Activated T-cell treated with anti-CD3 and anti-CD28 coated beads, Interleukin-2, amount 50 U/mL, for 48 hours (primary cell): ENCODE measurements at places on chromosomes 2 and 18.

DNA sequence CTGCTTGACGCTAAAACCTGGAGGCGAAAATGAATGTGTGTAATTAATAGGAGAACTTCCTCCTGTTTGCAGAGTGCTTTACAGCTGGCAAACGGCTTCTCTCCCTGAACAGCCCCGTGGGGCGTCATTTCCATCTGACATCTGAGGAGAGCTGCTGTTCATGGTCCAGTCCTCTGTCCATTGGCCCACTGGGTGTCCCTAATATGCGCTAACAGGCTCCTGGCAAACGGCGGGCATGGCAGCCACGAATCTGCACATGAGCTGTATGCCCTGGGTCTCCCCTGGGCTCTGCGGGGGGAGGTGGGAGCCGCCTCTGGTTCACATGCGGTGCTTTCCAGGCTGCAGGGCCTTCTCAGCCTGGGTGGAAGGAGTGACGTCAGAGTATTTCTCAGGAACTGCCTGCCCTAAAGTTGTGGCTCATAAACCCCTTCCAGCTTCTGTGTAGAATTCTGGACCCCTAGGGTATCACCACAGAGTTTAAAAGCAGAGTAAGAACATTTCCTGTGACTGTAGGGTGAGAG is 73.2 kb downstream of the LRRFIP1 start:
- peak; percentile 87 for DNase-seq

- no peak for DNase-seq
Measured at GRCh38 chr18:9578306-9578705, 36.1 kb downstream of the PPP4R1 start.

- DNase-seq = no peak
Measured at GRCh38 chr2:241726459-241726858, 8.0 kb upstream of the D2HGDH start.

GRCh38 chr2:240873805-240874714 is 5.4 kb downstream of the AGXT start:
- DNase-seq = no peak

DNA sequence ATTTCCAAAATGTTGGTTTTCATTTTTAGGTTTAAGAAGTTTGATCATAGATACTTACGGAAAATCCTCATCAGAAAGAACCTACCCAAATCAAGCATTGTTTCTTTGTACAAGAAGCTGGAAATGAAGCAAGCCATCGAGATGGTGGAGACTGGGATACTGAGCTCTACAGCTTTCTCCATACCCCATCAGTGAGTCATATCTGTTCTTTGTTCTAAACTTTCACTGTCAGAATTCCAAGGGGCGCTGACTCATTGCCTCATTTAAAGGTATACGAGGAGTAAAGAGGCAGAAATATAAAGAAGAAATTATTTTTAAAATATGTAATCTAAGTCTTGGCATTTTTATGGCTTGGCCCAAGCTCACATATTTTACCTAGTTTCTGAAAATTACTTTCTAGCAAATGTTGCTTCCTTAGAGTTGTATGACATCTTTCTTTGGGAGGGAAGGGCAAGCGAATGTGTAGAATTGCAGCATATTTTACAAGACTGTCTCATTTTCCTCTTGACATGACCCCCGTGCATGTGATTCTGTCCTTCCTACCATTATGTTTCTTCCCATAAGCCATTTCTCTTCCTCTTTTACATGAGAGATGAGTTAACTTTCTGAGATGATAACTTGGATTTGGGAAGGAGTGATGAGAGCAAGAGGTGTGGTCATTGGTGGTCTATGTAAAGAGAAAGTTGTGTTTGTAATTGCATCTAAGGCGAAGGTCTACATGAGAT is 41.2 kb downstream of the SLC9A4 start:
- DNase-seq = no peak

GRCh38 chr2:109375131-109375561 is 238.6 kb downstream of the SEPTIN10 start:
- DNase-seq = peak; percentile 9

DNA sequence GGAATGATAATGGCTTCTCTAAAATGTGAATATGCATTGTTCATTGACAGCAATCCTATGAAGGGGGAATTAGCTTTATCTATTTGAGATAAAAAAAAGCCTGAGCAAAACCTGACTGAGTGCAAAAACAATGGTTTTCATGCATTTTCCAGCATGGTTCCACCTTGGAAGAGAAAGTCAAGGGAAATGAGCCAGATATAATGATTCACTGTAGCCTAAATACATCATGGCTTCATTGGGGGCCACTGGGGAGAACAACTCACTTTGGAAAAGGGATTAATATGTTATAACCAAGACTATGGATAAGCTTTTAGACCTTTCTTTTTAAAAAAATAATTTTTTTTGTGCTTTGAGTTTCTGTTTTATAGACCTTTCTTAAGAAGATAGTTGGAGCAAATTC is 679.7 kb downstream of the NYAP2 start:
- no peak for DNase-seq

DNA sequence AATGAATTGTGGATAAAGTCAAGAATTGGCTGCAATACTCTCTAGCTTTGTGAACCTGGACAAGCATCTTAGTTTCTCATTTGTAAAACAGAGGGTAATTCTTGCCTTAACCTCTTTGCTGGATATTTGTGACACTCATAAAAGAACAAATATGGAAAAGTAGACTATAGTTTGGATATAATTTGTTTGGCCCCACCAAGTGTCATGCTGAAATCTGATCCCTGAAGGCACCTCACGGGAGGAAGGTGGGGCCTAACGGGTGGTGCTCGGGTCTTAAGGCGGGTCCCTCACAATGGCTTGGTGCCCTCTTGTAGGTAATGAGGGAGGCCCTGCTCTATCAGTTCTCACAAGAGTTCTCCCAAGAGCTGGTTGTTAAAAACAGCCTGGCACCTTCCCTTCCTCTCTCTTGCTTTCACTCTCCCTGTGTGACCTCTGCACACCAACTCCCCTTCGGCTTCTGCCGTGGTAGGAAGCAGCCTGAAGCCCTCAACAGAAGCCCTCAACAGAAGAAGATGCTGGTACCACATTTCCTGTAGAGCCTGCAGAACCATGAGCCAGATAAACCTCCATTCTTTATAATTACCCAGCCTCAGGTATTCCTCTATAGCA is 37.4 kb downstream of the ARL4C start:
- DNase-seq = no peak

DNA sequence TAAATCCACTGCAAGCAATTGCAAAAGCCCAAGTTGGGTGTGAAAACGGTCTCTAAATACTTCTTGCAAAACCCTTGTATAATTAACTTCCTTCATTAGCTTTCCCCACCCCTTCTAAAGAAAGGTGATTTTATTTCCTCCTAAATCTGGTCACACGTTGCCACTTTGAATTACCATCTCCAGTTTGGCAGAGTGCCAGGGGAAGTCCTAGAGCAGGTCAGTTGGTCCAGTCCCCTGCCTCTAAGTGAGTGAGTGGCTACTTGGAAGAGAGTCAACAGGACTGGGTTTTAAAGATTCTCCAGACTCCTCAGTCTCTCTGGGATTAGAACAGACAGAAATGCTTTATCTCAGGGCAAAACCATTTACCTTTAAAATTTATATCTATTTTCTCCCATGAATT is 18.7 kb upstream of the LYPD6B start:
- no peak for DNase-seq

- no peak for DNase-seq
Measured at GRCh38 chr18:43961722-43962121, 684.4 kb upstream of the SYT4 start.

GRCh38 chr2:27378096-27378808 is 2.3 kb downstream of the ZNF513 start:
- no peak for DNase-seq

DNA sequence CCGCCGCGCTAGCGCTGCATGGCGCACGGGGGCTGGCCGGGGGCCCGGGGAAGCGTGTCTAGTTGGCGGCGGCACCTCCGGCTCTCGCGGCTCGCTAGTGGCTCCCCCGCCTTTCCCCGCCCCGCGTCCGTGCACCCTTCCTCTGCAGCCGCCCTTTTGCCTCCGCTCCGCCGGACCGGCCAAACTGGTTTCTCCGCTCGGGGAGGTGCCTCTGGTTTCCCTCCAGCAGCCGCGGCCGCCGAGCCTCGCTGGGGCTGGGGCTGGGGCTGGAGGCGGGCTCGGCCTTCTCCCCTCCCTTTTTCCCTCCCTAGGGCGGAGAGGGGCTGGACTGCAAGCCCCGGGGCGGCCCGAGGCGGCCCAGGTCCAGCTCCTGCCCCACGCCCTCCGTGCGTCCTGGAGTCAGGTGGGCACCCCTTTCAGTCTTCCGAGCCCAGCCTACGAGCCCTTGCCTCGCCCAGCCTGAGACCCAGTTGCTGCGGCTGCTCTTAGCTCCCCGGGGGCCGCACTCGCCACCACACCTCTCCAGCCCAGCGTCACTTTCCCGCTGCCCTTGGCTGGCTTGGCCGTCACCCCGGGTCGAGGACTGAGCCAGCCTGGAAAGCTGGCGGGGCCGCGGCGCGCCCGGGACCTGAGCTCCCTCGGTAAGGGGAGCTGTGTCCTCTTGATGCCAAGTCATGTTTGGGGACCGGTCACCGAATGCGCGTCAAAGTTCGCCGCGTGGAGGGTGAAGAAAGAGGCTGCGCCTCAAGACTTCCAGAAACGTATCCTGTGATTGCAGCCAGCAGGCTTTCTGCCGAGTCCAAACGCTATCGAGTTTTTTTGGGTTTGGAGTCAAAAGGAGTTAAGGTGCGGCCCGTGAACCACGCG is at the start of gene ATP8B1:
ATP8B1 (minus strand) TSS at position 213 of the 867 bp plus-strand sequence. CDS start 71,508 bp downstream, outside the sequence.
- peak; percentile 20 for DNase-seq

GRCh38 chr2:159044804-159045286 is 76.4 kb downstream of the TANC1 start:
- DNase-seq = no peak

DNA sequence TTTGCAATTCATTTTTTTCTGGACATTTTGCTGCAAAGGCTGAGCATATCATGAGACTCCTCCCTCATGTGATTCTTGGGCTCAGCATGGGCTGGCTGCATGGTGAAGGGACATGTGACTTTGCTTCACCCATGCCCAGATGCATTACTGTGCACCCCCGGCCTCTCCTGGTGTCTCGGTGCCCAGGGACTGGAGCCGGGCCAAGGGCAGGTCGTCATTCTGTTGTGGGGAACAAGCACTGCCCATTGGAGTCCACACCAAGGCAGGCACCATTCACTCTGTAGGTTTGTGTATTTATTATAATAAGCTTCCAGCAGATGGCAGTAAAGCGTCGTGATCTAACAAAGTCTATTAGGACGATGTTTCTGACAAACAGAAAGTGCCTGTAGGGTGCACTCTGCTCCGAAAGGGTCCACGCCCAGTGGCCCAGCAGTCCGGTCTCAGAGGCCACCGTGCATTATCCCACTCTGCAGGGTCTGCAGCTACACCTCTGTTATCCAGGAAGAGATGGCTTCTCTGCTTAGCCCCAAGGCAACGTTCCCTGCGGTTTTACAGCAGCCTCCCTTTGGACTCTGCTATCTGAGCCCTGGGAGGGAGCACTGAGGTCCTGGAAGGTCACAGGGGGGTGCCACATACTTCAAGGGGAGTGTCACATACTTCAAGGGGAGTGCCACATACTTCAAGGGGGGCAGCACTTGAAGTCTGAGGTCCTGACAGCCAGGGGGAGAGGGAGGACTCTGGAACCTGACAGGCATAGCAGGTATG is 219.6 kb downstream of the TSN start:
- peak; percentile 47 for DNase-seq

- no peak for DNase-seq
Measured at GRCh38 chr2:116877944-116878343, 936.5 kb upstream of the DDX18 start.

DNA sequence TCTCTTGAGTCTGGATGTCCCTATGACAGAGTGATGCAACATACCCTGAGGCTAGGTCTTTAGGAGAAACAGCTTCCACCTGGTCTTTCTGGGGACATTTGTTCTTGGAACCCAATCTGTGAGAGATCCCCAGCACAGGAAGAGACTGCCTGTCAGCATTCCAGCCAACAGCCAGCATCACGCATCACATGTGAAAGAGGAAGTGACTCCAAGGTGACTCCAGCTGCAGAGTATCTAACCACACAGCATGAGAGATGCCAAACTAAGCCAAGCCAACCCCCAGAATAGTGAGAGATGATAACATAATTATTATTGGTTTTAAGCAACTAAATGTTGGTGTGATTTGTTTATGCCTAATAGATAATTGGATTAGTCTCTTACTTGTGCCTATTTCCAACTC is 35.7 kb downstream of the C18orf63 start:
- DNase-seq = no peak

GRCh38 chr2:25252291-25253152 is 84.1 kb upstream of the POMC start:
- peak; percentile 70 for DNase-seq

- DNase-seq = no peak
Measured at GRCh38 chr2:147623328-147623727, 221.5 kb upstream of the ACVR2A start.

DNA sequence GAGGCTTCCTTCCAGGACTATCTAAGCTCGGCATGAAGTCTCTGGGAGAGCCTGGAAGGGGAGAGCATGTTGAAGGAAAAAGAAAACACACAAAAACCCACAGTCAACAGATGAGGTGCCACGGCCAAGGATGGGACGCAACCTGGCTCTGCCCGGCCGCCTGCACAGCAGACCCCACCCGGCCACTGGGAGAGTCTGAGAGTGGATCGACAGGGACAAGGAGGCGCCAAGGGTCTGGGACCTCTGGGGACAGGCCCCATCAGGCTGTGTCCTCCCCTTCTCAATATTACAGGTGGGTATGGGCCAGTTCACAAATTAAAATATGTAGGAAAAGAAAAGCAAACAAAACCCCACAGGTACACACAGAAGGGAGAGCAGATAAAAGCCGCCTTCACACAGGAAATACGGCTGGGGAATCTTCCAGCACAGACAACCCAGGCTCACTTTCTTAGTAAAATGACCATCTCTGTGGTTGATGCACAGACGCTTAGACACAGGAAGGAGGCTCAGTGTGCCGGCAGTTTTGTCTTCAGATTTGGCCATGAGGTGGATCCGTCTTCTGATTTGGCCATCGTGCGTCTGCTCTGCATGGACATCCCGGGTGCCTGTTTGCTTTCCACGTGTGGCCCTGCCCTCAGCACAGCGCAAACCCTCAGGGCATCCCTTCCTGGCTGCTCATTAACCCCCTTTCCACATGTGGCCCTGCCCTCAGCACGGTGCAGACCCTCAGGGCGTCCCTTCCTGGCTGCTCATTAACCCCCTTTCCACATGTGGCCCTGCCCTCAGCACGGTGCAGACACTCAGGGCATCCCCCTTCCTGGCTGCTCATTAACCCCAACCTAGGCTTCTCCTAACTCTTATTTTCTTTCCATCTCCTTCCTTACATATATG is 138.4 kb downstream of the EIPR1 start:
- peak; percentile 33 for DNase-seq

DNA sequence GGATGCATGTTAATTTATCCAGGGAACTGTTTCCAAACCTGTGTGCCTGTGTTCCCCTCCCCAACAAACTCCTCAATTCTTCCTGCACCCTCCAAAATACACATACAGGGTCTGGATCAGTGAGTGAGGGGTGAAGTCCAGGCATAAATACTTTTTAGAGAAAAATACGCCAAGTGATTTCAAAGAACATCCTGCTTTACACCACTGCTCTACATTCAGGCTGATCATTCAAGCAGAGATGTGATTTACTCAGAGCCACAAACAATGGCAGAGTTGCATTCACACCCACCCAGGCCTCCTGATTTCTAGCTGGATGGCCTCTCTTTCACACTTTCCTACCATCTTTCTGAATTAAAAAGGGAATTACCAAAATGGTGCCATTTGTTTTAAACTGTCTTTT is 289.5 kb upstream of the SLC14A2 start:
- DNase-seq = no peak

GRCh38 chr18:11993264-11993916 is 12.1 kb downstream of the IMPA2 start:
- DNase-seq = no peak
